Colonic mucosa (tissue), 4 donors: ENCODE measurements at places on chromosomes 5 and 9. TPM values are rescaled to one million over a fixed set of nuclear protein-coding genes. Genes with fewer than 3 reads are reported as not detected.

DNA sequence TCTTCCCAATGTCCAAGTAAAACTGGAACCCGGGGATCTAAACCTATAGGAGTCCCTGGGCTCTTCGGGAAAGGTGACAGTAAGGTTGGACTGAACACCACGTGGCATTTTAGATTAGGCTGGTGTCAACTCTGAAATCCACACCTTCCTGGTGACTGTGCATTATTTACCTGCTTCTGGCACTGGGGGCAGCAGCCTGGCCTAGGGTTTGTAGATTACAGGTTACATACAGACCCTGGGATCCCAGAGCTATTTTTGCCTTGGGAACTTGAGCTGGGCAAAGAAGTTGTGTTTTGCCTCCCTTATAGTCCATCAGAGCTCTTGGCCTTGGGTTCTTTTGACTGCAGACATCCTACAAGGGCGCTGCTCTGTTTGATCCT lies 173.2 kb downstream of the DAB2IP start:
- no peak for DNase-seq

GRCh38 chr5:132489871-132490483 lies 596 bp downstream of the IRF1 start:
- DNase-seq: peak; percentile 60

- no peak for DNase-seq
Measured at GRCh38 chr9:90038763-90039162, 434.0 kb downstream of the GADD45G start.

GRCh38 chr5:61115968-61116367 lies 46.3 kb downstream of the SMIM15 start:
- DNase-seq: no peak

GRCh38 chr5:76331126-76331525 lies 72.0 kb upstream of the IQGAP2 start:
- DNase-seq: no peak

SPATA9 gene
- 0.37 TPM for total RNA-seq

DNA sequence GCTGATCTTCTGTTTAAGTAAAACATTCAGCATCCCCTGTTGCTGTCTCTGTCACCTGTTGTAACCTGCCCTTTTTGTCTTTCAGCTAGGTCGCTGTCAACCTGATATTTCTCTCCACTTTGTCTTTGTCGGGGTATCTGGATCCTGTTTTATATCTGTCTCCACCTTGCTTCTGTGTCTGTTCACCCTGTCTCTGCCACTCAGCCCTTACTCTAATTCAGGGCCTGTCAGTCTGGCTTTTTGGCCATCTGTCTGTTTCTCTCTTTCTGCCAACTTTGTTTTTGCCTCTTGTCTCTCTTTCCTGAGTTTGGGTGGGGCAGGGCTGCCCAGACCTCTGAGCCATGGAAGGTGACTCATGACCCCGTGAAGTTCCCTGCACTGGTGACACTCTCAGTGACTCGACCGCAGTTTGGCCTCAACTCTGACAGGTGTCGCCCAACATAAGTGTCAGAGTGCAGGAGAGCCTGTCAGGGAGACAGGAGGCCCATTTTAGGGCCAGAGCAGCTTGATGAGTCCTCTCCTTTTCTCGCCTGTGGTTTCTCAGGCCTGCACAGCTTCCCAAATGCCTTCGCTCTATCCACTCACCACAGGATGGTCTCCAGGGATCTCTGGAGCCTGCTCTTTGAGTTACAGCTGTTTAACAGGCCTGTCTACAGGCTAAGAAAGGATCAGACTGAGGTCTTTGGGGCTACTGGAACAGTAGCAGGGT lies 868 bp downstream of the ZBTB43 start:
- DNase-seq: peak; percentile 52

DNA sequence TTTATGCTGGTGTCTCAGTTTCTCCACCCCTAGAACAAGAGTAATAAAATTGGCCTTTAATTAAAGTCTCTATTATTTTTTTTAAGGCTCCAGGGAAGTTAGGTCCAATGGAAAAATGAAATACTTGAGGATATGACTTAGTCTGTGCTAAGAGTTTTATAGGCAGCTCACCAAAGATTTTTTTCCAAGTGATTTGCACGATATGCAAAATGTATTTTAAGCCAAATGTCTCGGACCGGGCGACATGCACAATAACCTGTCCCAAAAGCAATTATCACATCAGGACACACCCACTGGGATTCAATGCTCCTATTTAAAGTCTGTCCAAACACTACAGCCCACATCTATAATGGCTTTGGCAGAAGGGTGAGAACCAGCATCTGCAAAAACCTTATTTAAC lies 136.1 kb upstream of the ANKH start:
- DNase-seq: no peak

- no peak for DNase-seq
Measured at GRCh38 chr5:133848341-133848811, 120.0 kb downstream of the C5orf15 start.

COL15A1 gene
- 6.0 TPM for total RNA-seq

- no peak for DNase-seq
Measured at GRCh38 chr5:89436464-89436863, 553.5 kb upstream of the MEF2C start.
